ENCODE measurements at places on chromosomes 12 and 14. TPM values are rescaled to one million over a fixed set of nuclear protein-coding genes. Genes with fewer than 3 reads are reported as not detected.

Gene TMEM121
- 1.9 TPM for total RNA-seq

Gene NTN4
- 86.7 TPM for total RNA-seq

Gene DNAH10
- total RNA-seq, result 0.05 TPM

Gene DEPDC4
- total RNA-seq, result 3.3 TPM

Gene RNASE13
- not detected for total RNA-seq

Gene KRT71
- total RNA-seq, result not detected

Gene LRRC10
- total RNA-seq, result not detected

Gene NDRG2
- total RNA-seq, result 3.4 TPM

Gene ZFHX2
- total RNA-seq, result 0.43 TPM

Gene ERP27
- total RNA-seq, result not detected

Gene NOXRED1
- 0.32 TPM for total RNA-seq

Gene NRL
- total RNA-seq, result 1.4 TPM

Gene PLCZ1
- not detected for total RNA-seq

Gene AMIGO2
- 17.4 TPM for total RNA-seq

Gene LIN7A
- 42.9 TPM for total RNA-seq

Gene ANKRD33
- not detected for total RNA-seq

Gene KCNC2
- total RNA-seq, result not detected

Gene NPFF
- total RNA-seq, result 1.0 TPM

Gene HAL
- total RNA-seq, result 4.3 TPM

Gene KCNK13
- not detected for total RNA-seq

All from NCI-H460 (cell line).